ENCODE measurements at places on chromosomes 5 and 9. TPM values are rescaled to one million over a fixed set of nuclear protein-coding genes. Genes with fewer than 3 reads are reported as not detected.

The QRFP gene
- total RNA-seq = not detected

The ZNF658 gene
- 2.9 TPM for total RNA-seq

The TLX3 gene
- not detected for total RNA-seq

The CCDC152 gene
- 1.3 TPM for total RNA-seq

The IL3 gene
- total RNA-seq = not detected

The PRDM9 gene
- not detected for total RNA-seq

The ZNF366 gene
- under 0.01 TPM for total RNA-seq

The OTULINL gene
- total RNA-seq = 0.08 TPM

The ZNF483 gene
- total RNA-seq = 0.60 TPM

The SLCO4C1 gene
- not detected for total RNA-seq

The ATOX1 gene
- 99.0 TPM for total RNA-seq

The NUDCD2 gene
- total RNA-seq = 5.0 TPM

The TENT4A gene
- total RNA-seq = 8.9 TPM

The MTMR12 gene
- 10.2 TPM for total RNA-seq

The IFNE gene
- total RNA-seq = 4.4 TPM

The GEMIN5 gene
- total RNA-seq = 8.1 TPM

The CCL28 gene
- 0.68 TPM for total RNA-seq

The SLC1A1 gene
- 14.2 TPM for total RNA-seq

The ARID3C gene
- 0.08 TPM for total RNA-seq

The SHB gene
- total RNA-seq = 28.8 TPM

The SLC38A9 gene
- 22.8 TPM for total RNA-seq

The HTR4 gene
- total RNA-seq = 0.08 TPM

The RGS7BP gene
- 0.83 TPM for total RNA-seq

The SLC36A2 gene
- total RNA-seq = not detected

Measured in smooth muscle cell of the coronary artery (primary cell).